ENCODE measurements at places on chromosomes 5 and 9.

GRCh38 chr9:132142924-132143323 is 18.9 kb upstream of the NTNG2 start:
- DNase-seq, result no peak

DNA sequence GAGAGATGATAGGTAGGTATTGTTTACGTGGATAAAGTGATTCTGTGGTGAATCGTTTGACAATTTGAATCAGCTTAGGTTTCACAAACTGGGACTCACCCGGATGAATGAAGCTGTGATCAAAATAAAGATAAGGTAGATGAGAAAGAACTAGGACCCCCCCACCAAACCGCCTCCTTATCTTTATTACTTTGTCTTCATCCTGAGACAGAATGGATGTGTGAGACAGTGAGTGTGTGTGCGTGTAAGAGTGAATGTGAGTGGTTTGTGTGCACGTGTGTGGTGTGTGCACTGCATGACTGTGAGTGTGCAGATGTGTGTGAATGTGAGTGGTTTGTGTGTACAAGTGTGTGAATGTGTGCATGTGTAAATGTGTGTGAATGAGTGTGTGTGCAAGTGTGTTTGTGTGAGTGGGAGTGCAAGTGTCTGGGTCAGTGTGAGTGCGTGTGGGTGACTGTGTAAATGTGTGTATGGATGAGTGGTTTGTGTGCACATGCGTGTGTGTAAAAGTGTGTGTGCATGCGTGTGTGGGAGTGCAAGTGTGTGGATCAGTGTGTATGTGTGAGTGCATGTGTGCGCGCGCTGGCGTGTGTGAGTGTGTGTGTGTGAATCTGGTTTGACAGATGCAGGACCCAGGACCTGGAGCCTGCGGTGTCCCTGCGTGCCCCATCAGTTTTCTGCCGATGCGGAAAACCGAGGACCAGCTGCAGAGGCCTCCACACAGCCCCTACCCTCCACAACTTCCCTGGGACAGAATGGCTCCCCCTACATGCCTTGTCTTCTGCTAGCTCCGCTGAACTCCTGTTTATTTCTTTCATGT is 11.4 kb upstream of the ENG start:
- DNase-seq, result no peak

DNA sequence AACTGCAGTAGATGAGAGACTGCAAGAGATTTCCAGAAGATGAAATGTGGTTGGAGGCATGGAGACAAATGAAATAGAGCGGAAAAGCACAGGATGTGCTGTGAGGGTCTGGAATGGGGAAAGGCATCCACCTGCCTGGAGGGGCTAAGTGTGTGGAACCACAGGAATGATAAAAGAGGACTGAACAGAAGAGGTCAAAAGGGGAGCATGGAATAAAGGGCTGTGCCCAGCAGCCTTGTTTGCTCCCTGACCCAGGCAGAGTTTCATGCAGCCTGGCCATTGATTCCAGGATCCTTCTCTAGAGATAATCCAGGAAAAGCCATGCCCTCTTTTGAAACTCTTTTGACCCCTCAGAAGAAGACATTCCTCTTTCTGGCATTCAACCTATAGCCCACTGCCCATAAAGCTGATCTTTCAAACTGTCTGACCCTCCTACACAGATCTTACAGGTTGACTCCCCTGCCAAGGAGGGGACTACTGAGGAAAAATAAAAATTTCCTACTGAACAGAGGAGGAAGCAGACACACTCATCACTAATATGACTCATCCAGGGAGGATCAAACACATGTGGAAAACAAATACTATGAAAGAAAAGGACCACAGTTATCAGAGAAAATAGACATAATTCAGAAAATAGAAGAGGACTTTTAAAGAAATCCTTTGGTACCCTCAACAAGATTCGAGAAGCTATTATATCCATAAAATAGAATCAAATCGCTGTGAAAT is 273.5 kb upstream of the PCSK5 start:
- no peak for DNase-seq

- no peak for DNase-seq
Measured at GRCh38 chr5:166499447-166500240, 1791.8 kb upstream of the WWC1 start.

GRCh38 chr5:112918679-112919078 is 3.3 kb downstream of the REEP5 start:
- DNase-seq, result peak; percentile 53

DNA sequence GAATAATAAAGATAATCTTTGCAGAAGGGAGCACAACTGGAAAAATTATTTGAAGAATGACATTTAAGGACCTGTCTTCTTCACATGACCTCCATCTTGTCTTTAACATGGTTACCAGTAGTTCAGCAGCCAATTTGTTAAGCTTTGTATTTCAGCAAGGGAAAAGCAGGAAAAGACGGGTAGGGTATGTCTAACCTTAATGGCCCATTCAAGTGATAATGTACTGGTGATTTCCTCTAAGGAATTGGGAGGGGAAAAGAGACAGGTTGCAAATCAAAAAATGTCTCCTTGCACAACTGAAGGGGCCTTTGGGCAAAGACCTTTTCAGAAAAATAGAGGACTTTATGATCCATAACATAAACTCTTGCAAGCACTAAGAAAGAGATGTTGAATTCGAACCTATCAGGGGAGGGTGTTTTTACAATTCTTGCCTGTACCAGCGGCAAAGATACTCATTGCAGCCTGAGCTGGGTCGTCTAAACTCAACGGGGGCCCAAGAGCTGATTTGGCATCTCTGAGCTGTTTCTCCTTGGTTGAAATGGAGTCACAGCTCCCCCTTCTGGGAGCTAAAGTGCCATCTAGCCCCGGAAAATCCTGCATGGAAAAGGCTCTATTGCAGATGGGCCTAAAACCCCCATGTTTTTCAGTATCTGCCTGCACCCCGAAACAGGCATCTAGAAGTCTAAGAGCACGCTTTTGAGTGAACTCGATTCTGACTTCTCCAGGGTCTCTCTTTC is 3.8 kb downstream of the BRINP1 start:
- peak; percentile 23 for DNase-seq

GRCh38 chr9:75601280-75601679 is 289.2 kb upstream of the PCSK5 start:
- DNase-seq, result no peak

GRCh38 chr9:124688238-124688904 is 82.7 kb downstream of the NR6A1 start:
- no peak for DNase-seq

DNA sequence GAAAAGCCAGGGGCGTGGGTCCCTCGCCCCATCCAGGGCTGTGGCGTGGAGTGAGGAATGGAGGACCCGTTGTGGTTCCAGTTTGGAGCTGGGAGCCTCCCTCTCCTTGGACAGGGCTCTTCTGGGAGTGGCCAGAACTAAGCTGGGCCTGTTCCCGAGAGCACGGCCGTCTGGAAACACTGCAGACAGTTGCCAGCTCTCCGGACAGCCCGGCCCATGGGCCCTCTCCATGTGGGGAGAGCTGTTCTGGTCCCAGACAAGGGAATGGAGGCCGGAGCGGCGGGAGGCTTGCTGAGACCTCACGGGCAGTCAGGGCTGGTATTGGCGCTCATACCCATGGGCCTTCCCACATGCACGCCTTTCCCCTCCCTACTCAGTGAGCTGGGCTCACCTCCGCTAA is 45.2 kb upstream of the FCN2 start:
- no peak for DNase-seq

- peak; percentile 63 for DNase-seq
Measured at GRCh38 chr5:126998201-126998631, 32.1 kb downstream of the MARCHF3 start.

- peak; percentile 67 for DNase-seq
Measured at GRCh38 chr9:123924727-123925126, 5.2 kb downstream of the DENND1A start.

DNA sequence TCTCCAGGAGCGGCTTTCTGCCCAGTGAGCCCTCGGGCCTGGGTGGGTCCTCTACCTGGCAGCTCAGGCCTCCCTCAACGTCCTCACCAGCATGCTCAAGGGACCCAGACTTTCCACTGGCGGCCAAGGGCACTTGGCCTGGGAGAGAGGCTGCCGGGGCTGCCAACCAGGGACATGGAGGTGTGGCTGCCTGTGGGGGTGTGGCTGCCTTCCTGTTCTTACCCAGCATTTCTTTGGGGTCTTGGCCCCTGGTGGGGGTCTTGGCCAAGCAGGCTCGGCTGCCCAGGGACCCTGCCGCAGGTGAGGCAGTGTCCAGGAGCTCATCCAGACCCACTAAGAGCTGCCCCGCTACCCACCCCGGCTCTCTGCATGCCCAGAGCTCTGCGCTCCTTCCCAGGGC is 7.2 kb upstream of the QSOX2 start:
- no peak for DNase-seq

GRCh38 chr5:109028608-109029299 is 281.1 kb downstream of the FER start:
- peak; percentile 39 for DNase-seq

GRCh38 chr9:31393240-31393639 is 991.2 kb upstream of the ACO1 start:
- DNase-seq, result no peak

DNA sequence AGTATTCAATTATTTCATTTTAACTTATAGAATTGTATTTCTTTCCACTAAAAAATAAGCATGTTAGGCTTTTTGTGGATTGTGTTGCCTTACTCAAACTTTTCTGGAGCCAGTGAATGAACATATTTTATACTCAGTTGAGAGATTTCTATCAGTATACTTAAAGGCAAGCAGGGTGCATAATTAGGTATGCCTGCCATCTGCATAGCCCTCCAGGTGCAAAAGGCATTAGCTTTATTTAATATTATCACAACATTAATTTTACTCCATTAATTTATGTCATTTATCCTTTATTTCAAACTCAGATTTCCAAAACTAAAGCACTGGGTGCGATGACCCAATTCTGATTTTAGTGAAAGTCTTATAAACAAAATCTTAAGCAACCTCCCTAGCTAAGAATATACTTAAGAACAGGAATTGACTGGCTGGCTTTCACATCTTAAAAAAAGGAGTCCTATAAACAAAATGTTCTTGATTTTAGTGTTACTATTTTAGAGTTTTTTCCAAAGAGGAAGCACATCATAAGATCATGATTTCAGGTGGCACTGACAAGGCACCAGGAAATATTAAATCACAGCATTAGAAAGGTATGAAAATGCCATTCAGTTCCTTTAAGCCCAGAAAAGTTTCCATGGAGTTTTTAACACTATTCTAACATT is 178.4 kb downstream of the MPDZ start:
- no peak for DNase-seq

GRCh38 chr9:134399435-134400056 is 73.3 kb downstream of the RXRA start:
- peak; percentile 40 for DNase-seq

GRCh38 chr5:146048994-146049703 is 56.2 kb downstream of the PLAC8L1 start:
- peak; percentile 77 for DNase-seq

GRCh38 chr5:145697251-145697990 is 137.7 kb downstream of the PRELID2 start:
- peak; percentile 51 for DNase-seq

DNA sequence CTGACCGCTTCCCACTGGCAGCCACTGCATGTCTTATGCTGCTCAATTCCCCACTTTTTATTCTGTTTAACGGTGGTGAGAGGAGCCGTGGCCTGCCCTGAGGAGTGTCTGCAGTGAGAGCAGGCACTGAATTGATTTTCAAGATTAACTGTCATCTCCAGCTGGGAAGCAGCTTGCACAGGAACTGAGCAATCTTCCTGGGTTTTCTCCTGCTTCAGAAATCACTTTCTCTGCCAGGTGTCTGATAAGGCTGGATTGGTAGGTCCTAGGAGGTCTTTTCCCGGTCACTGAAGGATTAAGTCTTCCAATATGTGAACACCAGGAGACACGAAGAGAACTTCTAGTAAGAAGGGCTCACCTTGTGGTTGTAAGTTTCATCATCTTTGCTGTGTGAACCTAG is 181.1 kb upstream of the RAD23B start:
- no peak for DNase-seq

DNA sequence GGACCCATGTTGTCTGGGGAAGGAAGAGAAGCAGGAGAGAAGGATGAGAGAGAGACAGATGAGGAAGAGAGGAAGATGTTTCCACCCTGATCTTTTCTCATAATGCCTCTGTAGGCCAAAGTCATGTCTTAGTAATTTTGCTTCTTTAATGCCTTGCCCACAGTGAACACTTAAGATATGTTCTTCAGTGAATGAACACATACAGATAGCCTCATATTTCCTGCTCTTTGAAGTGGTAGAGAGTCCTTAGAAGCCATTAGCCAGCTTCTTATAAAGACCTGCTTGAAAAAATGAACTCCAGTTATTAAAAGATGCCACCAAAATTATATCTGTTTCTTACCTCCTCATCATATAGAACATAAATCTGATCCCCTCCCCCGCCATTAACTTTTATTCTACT is 244.4 kb downstream of the CD180 start:
- DNase-seq, result no peak

DNA sequence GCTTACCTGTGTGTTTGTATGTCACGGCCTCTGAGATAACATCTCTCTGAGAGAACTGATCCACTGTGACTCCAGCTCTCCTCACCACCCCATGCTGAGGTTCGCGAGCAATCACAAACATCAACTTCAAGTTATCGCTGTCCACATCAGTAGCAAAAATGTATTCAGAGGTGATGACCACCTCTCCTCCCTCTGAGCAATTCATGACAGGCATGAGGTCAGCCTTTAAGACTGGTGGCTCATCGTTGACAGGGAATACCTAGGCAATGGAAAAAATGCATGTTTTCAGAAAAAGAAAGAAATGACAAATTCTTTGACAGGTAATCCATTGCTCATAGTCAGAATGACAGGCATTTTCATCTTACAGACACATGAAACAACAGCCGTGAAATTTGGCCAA is 90.3 kb upstream of the CER1 start:
- DNase-seq, result peak; percentile 6

DNA sequence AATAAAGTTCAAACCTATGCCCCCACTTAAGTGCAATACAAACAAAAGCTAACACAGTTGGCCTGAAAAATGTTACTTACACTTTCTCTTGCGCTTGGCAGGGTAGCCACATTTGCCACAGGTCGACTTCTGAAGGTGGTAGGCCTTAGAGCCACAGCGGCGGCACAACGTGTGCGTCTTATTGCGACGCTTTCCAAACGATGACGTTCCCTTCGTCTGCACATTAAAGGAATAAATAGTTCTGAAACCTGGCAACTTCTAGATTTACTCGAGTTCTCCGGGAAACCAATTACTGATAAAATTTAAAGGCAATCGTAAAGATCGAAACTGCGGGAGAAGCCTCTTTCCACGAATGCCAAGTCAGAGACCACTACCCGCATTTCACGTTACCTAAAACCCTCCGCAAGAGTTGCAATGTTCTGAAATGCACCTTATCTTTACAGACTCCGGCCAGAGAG is 602 bp downstream of the RPL37 start:
- DNase-seq, result peak; percentile 41

DNA sequence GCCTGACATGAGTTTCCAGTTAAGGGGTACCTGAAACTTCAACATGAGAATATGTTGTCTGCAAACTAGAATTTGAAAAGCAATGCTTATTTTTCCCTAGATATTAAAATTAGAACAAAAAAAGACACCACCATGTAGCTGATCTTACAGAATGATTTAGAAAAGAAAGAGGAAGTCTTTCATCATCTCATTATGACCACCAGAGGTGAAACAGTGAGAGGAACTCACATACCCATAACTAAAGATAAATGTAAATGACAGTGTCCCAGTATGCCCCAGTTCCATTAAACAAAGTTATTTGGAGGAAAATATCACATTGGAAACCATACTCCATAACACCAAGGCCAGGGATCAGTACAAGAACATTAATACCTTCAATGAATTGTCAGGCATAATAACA is 6.9 kb downstream of the TAF7 start:
- DNase-seq, result no peak

- peak; percentile 69 for DNase-seq
Measured at GRCh38 chr5:93236807-93237421, 344.1 kb downstream of the NR2F1-AS1 start.

All from EH (cell line).